Activated B cell treated with CpG ODN at 0.5 μM for 24 hours (primary cell): ENCODE measurements at places on chromosomes 11 and 22.

GRCh38 chr11:742156-742546 lies 5.1 kb upstream of the TALDO1 start:
- no peak overlapping the region for H3K27ac ChIP-seq
- DNase-seq = no peak
- peaks cover 17% of the 10 kb centered on the region for H3K27me3 ChIP-seq
- no peak overlapping the region for H3K4me3 ChIP-seq

DNA sequence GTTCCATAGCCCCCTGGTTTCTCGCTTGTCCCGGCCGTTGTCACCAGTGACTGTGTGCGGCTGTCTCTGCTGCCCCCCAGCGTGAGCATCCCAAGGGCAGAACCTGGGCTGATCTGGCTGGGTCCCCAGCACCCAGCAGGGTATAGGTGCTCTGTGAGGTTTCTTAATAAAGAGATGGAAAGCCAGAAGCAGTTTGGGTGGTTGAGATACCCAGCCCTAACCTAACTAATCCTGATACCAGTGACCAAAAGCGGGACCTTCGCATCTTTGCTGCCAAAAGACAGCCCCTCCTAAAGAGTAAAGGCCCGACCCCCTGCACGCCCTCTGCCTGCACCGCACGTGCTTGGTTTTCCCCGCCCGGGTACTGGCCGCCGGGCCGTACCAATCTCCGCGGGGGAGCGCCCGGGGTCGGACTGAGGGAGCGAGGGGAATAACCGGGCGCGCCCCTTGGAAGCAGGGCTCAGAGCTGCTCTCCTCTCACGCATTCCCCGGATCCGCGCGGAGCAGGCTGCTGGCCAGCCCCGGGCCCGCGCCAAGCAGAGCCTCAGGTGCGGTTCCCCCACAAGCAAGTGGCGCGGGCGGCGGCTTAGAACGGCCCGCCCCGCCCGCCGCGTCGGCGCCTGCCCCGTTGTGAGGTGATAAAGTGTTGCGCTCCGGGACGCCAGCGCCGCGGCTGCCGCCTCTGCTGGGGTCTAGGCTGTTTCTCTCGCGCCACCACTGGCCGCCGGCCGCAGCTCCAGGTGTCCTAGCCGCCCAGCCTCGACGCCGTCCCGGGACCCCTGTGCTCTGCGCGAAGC lies at the start of gene DGAT2:
TSS of gene DGAT2 (plus strand) at position 667 of the 797 bp plus-strand sequence. CDS start 214 bp downstream, outside the sequence.
- no peaks in the 10 kb centered on the region for H3K27me3 ChIP-seq
- peak within 1 kb of the TSS; percentile 83 for H3K4me3 ChIP-seq

DNA sequence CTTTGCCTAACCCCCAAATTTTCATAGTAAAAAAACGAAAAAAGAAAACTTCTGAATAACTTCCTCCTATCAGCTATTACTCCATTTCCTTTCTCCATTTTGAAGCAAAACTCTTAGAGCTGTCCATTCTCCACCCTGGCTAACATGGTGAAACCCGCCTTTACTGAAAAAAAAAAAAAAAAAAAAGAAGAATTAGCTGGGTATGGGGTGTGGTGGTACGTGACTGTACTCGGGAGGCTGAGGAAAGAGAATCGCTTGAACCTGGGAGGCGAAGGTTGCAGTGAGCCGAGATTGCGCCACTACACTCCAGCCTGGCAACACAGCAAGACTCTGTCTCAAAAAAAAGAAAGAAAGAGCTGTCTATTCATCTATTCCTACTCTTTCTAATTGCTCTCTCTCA lies 11.3 kb upstream of the NXF1 start:
- no peaks in the 10 kb centered on the region for H3K4me1 ChIP-seq
- no peaks in the 10 kb centered on the region for H3K27me3 ChIP-seq
- DNase-seq = no peak
- no peak overlapping the region for H3K4me3 ChIP-seq

DNA sequence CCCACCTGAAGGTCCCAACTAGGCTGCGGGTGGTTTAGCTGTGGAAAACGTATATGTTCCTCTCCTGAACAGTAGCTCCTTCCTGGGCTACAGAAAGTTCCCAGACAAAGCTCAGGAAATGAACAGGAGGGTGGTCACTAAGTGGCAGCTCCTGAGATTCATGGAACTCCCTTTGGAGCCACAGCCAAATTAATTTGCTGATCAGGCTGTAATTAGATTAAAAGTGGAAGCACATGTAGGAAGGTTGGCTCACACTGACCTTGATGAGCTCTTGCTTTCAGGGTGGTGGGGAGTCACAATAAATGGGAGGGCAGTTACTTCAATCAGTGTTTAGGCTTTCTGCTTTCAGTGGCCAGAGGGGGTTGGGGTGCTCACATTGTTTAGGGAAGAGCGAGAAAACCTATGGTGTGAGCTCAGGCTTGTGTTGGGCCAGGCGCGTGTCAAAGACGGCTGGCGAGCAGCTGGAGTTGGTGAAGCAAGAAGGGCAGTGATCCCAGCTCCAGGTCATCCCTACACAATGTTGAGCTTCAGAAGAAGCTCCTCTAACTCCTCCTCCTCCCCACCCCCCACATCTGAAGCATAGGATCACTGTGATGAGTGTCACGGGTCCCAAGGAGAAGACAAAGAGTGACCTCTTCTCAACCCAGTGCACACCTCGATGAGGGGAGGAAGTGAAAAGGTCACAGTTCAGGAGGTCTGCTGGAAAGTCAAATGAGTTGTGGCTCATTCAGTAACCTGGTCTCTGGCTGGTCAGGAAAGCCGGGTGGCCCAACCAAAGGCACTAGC lies 42.5 kb downstream of the CLPB start:
- H3K4me3 ChIP-seq = no peak overlapping the region
- H3K36me3 ChIP-seq = peaks cover 9% of the 10 kb centered on the region
- H3K27ac ChIP-seq = no peak overlapping the region
- H3K27me3 ChIP-seq = no peaks in the 10 kb centered on the region
- peaks cover 39% of the 10 kb centered on the region for H3K4me1 ChIP-seq
- no peak for DNase-seq

DNA sequence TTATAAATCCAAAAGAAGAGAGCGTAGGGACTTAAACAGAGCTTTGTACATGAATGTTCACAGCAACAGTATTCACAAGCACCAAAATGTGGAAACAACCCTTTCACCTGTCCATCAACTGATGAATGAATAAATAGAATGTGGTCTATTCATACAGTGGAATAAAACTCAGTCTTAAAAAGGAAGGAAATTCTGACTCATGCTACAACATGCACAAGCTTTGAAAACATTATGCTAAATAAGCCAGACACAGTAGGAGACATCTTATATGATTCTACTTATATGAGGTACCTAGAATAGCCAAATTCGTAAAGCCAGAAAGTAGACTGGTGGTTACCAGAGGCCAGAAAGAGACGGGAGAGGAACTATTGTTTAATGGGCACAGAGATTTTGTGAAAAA lies 74.3 kb downstream of the SHANK2 start:
- no peak for DNase-seq
- no peaks in the 10 kb centered on the region for H3K4me1 ChIP-seq
- H3K27me3 ChIP-seq = peaks cover 19% of the 10 kb centered on the region
- H3K4me3 ChIP-seq = no peak overlapping the region

- no peaks in the 10 kb centered on the region for H3K36me3 ChIP-seq
- no peaks in the 10 kb centered on the region for H3K4me1 ChIP-seq
- no peak overlapping the region for H3K27ac ChIP-seq
- H3K27me3 ChIP-seq = peaks cover 3% of the 10 kb centered on the region
- no peak for DNase-seq
- H3K4me3 ChIP-seq = no peak overlapping the region
These were observed 1.9 kb downstream of the MS4A10 start for GRCh38 chr11:60786811-60787567.

- DNase-seq = no peak
- H3K27me3 ChIP-seq = peaks cover 4% of the 10 kb centered on the region
- no peak within 1 kb of the TSS for H3K27ac ChIP-seq
- H3K4me1 ChIP-seq = peaks cover 4% of the 10 kb centered on the region
- H3K4me3 ChIP-seq = no peak within 1 kb of the TSS
These were observed at the start of gene INPP5J for GRCh38 chr22:31122532-31123291. INPP5J (plus strand) TSS chr22:31122966; CDS start chr22:31123015, 49 bp downstream.

GRCh38 chr11:123682696-123683410 lies 28.4 kb upstream of the SCN3B start:
- no peak for DNase-seq
- H3K27me3 ChIP-seq = peaks cover 8% of the 10 kb centered on the region
- H3K27ac ChIP-seq = no peak overlapping the region
- no peak overlapping the region for H3K4me3 ChIP-seq
- no peaks in the 10 kb centered on the region for H3K4me1 ChIP-seq

GRCh38 chr22:30021881-30022619 lies 58.2 kb upstream of the HORMAD2 start:
- peaks cover 100% of the 10 kb centered on the region for H3K36me3 ChIP-seq
- no peaks in the 10 kb centered on the region for H3K27me3 ChIP-seq
- H3K27ac ChIP-seq = no peak overlapping the region
- no peaks in the 10 kb centered on the region for H3K4me1 ChIP-seq
- H3K4me3 ChIP-seq = no peak overlapping the region

GRCh38 chr11:1150769-1151365 lies 6.9 kb upstream of the MUC5AC start:
- DNase-seq = no peak
- H3K4me1 ChIP-seq = peaks cover 5% of the 10 kb centered on the region
- no peaks in the 10 kb centered on the region for H3K36me3 ChIP-seq

- peak overlapping the region; percentile 70 for H3K4me3 ChIP-seq
- H3K36me3 ChIP-seq = peaks cover 21% of the 10 kb centered on the region
- H3K27ac ChIP-seq = peak overlapping the region; percentile 88
- peak; percentile 64 for DNase-seq
These were observed 5.5 kb downstream of the KIAA0930 start for GRCh38 chr22:45235101-45235777.

GRCh38 chr11:10913075-10913474 lies 55.2 kb upstream of the ZBED5 start:
- no peak overlapping the region for H3K27ac ChIP-seq
- no peak for DNase-seq
- H3K4me3 ChIP-seq = no peak overlapping the region
- no peaks in the 10 kb centered on the region for H3K4me1 ChIP-seq

- H3K4me3 ChIP-seq = no peak overlapping the region
- no peak overlapping the region for H3K27ac ChIP-seq
- DNase-seq = no peak
- no peaks in the 10 kb centered on the region for H3K4me1 ChIP-seq
- H3K36me3 ChIP-seq = no peaks in the 10 kb centered on the region
These were observed 44.7 kb downstream of the CSTF3 start for GRCh38 chr11:33116535-33116934.

DNA sequence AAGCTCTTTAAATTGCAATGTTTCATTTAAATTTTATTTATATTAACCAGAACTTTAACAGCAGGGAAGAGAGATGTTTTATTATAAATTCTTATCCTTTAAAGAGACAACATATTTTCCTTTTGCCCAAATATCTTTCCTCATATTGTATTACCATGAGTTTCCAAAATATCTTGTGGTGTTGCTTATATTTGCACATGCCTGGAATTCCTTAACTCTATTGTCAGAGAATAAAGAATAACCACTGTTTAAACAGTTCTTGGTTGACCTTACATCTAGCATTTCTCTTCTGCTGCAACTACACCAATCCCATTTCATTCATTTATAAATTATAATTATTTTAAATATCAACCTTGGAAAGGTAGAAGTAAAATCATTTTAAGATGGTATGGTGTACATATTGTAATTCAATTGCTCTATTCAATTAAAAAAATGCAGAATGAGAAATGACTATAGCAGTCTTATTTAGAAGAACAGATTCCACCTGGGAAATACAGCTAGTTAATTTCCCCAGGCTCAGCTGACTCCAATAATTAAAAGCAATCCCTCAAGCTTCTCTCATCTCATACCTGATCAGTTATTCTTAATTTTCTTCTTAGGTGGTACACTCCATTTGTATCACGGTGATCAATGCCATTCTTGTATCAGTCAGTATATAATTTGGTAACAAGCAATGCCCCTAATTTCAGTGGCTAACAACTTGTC lies 923.3 kb downstream of the KCNA4 start:
- no peaks in the 10 kb centered on the region for H3K4me1 ChIP-seq
- no peaks in the 10 kb centered on the region for H3K27me3 ChIP-seq
- H3K27ac ChIP-seq = no peak overlapping the region
- DNase-seq = no peak

DNA sequence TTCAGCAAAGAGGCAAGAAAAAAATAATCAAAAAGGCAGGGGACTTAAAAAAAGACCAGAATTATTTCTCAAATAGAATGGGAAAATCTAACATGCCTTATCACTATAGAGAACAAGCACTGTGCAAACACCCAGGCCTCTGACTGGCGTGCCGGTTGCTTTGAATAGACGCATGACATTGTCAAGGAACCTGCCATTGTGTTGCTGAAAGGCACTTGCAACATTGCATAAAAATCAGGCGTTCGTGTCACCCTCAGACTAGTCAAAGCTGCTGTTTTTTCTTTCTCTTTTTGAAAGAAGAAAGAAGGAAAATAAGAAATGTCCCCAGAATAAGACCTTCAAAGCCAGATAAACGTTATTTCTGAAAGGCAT lies 549.3 kb upstream of the CADM1 start:
- no peak overlapping the region for H3K27ac ChIP-seq
- H3K4me1 ChIP-seq = no peaks in the 10 kb centered on the region
- H3K36me3 ChIP-seq = no peaks in the 10 kb centered on the region
- DNase-seq = no peak

DNA sequence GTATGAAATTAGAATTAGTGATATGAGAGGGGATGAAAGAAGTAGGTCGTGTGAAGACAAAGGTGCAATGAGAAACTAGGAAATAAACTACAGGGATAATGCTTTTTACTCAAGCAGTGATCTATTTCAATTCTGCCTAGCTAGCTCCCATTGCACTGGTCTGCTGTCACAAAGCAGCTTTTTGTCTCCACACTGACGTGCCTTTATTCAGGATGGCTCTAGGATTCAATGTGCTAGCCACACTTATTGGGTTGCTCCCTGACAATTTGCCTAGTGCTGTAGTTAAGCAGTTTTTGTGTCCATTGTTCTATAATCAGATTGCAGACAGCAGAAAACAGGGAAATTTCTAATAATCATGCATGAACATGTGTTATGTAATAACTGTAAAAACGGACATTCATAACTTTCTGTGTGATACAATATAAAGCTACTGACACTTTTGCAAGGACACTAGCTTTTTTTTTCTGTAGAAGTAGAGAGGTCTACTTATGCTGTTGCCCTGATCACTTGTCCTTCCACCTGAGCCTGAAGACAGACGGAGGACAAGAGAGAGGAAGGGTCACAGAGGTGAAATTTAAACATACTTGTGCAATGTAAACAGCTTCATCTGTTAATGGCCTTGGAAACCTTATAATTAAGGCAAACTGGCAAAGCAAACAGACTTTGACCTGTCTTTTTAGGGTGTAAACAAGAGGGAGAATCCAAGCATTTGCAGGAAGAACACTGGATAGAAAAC lies 269.6 kb downstream of the LRRC4C start:
- no peak for DNase-seq
- no peak overlapping the region for H3K27ac ChIP-seq
- H3K27me3 ChIP-seq = no peaks in the 10 kb centered on the region
